SHP77 (cell line): ENCODE measurements at places on chromosomes 4 and X.

GRCh38 chr4:46656071-46656470 is 253.0 kb downstream of the COX7B2 start:
- no peak for DNase-seq

DNA sequence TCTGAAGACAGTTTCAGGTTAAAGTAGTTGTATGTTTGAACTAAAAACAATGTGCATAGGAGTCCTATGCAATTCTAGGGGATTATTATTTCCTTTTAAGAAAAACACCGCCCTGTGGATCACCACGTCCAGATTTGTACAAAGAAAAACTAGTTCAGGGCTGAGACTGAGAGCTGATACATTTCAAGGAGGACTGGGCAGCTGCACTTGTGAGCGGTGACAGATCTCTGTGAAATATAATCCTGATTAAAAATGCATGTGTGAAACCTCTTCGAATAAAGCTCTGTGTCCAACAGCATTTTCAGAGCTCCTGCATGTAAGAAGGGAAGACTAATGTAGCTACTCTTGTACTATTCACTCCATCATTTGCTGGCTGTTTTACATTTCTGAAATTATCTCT is 365.8 kb upstream of the PITX2 start:
- no peak for DNase-seq

- no peak for DNase-seq
These were observed 200.9 kb upstream of the DIAPH2 start for GRCh38 chrX:96483647-96484160.

DNA sequence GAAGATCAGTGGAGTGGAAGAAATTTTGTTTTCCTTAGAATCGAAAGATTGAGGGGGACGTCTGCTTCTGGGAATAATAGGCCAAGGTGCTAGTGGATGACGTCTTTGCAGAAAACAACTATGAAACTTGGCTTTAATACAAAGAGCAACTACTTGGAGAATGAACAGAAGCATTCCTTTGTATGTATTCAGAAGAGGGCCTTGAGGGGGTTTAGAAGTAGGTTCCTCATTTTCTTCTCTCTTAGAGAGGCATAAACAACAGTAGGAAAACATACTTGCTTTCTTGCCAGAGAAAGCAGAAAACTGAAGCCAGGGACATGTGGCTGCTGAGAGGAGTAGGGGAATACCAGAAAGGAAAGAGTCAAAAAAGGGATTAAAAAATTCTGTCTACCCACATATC is 167.8 kb downstream of the ZNF330 start:
- no peak for DNase-seq

DNA sequence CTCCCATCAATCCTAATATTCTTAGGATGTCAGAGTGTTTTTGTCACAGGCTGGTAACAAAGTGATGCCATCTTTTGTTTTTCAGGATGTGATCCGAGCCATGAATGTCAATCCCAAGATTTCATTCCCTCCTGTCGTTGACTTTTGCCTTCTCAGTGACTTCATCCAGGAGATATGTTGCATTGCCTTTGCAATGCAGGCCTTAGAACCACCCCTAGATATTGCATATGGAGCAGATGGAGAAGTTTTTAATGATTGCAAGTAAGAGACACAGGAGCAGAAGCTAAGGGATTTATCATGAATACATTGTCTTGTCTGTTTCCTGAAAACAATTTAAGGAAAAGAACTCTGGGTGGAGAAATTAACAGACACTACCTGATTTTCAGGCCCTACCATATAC is 28.6 kb downstream of the SPATA18 start:
- DNase-seq: no peak

- no peak for DNase-seq
These were observed 70.7 kb upstream of the SLC4A4 start for GRCh38 chr4:71268166-71268565.

DNA sequence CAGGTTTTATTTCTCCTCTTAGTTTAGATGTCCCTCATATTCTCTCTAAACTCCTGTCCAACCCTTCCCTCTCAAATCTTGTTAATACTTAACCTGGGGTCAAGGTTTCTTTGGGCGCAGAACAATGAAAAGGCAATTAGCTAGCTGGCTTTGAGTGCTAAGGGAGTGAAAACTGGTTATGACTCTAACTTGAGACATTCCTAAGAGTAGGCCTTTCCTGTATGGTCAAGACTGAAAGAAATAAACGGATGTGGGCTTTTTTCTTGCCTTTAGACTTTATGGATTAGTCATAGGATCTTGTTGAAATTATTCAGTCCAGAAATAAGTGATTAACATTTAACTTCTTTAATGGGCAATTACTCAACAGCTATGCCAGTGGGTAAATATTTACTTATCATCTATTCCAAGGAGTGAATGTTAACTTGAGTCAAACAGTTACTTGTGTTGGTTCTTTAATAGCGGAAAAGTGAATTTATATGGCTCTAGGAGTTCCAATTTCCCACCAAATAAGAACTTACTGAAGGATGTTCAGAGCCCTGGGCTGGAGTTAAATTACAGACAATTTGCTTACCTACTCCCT is 141.7 kb upstream of the SCML1 start:
- no peak for DNase-seq

DNA sequence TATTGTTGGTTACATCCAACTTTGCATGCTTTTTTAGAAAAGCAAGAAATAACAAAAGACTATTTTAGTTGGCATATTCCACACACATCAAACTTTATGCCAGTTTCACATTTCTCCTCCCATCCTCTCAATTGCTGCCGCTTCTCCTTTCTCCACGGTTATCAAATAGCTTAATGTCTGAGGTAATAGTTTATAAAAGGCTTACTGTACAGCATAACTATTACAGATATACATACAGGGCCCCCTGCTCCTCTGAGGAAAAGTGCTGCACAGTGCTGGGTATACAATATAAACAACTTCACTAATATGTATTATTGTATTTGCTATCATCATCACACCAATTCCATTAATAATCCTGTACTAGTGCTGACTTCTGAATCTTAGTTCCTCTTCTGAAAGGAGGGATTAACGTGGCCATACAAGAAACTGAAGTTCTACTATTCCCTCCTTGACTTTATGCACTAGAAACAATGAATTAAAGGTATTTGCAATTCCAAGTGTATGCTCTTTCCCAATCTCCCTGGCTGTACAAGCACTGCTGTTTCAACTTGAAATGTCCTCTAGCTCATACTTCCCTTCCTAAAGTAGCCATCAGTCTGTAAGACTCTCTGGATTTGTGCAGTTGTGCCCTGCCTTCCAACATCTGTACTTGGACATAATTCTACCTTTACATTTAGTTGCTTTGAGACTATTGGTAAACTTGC is 2.5 kb downstream of the CCNI start:
- no peak for DNase-seq

- DNase-seq: no peak
These were observed 192.3 kb downstream of the TLL1 start for GRCh38 chr4:166065324-166065723.

DNA sequence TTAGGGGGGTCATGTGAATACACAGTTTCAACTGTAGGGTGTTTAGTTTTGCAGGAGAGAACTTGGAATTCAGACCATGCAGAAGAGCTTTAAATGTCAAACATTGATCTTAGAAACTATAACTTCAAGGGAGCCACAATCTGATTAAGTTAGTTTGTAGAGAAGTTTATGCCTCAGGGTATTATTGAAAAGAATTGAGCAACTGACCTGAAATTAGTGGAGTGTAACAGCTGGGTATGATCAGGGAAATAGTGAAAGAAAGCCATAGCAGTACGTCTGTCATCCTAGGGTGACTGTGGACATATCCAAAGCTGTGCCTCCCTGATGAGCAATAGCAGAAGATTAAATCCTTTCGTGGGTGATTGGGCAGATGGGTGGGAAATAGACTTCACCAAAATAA is 63.8 kb downstream of the FAM47B start:
- DNase-seq: no peak

DNA sequence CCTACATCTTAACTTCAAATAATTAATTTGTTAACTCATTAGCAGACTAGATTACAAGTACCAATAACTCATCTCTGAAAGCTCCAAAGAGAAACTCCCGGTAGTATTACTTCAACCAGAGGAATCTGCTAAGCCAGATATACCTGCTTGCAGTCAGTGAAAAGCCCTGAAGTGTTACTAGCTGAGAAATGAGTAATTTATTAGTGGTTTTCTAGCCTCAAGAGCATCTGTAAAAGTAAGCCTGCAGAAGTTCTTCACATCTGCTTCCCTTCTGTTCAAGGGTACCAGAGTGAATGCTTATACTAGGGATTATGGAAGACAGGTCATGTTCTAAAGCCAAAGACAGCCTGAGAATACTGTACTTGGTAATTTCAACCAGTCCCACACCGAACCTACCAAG is 34.7 kb downstream of the IRS4 start:
- DNase-seq: no peak

GRCh38 chr4:182698212-182698611 is 219.0 kb downstream of the DCTD start:
- DNase-seq: no peak
